H54 (cell line): ENCODE measurements at places on chromosomes 4 and X.

- DNase-seq = no peak
Observed at GRCh38 chr4:122617597-122618593, 3.0 kb downstream of the IL21 start.

DNA sequence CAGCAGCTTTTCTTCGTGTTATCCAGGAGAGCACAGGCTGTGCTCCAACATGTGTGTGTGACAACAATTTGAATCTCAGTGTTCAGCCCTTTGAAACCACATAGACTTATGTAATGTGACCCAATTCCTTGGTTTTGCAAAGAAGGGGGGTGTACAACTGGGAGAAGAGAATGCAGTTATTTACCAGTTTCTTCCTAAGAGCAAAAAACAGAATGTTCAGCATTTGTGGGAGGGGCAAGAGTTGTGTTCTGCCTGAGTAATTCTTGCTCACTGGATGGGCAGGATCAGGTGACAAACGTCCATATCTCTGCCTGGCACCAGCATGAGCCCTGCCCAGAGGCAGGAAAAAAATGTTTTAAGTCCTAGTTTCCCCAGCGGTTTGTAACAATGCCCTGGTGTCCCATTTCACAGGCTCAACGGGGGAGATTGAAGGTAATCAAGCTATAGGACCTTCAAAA, 72.0 kb downstream of the PRPS1 start:
- DNase-seq = peak; percentile 31

GRCh38 chr4:184805462-184806228, 20.1 kb downstream of the ACSL1 start:
- no peak for DNase-seq

GRCh38 chr4:27717431-27717755, 856.8 kb downstream of the STIM2 start:
- DNase-seq = no peak

GRCh38 chr4:73653695-73654106, 33.5 kb upstream of the RASSF6 start:
- DNase-seq = no peak

GRCh38 chr4:176193126-176193525, 2.3 kb downstream of the SPATA4 start:
- no peak for DNase-seq

- no peak for DNase-seq
Observed at GRCh38 chrX:56974408-56974807, 20.9 kb downstream of the SPIN3 start.

DNA sequence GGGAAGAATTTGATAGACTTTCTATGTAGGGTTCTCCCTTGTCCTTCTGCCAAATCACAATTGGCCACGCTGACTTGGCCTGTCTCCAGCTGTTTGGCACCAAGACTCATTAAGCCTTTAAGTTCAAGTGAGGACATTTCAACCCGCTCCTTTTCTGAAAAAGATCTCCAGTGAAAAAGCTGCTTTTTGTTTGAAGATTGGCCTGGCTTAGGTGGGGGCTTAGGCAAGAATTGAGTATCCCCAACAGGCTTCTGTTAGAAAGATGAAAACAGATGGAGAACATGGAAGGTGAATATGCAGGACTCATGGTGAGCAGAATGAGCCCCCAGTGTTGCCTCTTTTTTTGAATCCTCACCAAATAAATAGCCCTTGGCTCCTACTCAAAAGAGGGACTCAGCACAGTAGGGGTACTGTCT, 28.5 kb upstream of the LIMCH1 start:
- no peak for DNase-seq

DNA sequence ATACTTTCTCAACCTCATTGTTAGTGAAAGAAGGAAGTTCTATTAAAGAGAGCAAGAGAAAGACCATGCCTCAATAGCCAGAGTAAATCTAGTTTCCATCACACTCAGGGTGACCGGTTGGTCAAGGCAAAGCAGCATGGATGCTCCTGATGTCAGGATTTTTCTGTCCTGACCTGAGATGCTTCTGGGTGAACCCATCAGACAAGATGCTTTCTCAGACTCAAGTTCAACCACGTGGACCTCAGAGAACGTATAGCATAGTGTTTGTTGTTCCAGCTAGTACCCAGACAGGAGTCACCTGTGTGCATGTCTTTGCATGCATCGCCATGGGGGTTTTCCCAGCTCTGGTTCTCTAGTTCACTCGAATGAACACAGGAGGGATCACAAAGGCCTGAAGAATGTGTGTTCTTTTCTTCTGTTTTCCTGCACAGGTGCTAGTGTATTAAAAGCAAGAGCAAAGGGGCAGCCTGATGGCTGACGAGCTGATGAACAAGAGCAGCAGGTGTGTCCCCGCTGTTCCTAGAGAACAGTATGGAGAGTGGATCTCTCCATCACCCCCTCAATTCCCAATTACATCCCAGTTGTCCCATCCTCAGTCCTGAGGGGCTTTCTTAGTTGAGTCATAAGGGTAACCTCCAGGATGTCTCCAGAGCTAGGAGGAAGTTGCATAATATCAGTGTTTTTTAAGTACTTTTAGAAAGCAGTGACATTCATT, 110.5 kb upstream of the ENPP6 start:
- DNase-seq = no peak

DNA sequence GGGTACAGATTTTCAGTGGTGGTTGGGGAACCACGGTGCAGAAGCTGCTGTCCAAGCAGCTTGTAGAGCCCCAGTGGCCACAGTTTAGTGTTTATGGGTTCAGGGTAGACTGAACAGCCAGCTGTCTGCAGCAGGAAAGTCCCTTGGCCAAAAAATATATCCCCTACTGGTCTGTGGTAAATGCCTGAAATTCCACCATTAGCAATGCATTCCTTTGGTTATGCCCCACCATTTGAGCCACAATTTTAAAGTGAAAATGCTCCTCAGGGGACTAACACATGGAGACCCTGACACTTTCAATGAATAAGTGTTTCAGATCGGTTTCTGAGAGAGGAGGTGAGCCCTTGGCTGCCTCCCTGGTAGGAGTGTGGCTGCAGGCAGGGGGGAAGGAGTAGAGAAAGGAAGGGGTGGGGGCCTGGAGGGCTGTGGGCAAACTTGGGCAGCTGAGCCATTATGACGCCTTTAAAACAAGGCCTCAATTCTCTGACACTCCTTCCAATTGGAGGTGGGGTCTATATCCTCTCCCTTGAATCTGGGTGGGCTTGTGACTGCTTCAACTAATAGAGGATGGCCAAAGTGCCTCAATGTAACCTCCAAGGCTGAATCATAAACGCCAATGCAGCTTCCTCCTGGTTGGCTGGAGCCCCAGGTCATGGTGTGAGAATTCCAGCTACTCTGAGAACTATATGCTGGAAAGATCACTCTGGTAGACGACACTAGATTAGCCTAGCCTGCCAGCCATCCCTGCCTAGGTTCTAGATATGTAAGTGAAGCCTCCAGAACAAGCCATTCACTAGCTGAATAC, 75.8 kb upstream of the ATP6AP2 start:
- DNase-seq = peak; percentile 25

DNA sequence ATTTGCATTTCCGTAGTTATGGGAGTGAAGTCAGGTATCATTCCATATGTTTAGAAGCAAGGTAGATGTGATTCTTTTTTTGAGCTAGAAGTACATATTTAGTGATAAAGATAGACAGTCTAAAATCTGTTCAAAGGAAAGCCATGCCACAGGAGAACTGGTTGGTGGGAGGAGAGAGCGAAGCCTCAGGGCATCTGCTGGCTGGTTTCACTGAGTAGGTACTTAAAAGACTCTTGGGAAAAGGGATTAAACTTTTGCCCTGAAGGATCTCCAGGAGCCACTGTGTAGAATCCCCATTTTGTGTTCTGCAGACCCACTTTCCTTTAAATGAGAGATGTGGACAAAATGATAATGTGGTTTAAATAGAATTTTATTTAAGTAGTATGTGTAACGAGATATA, 89.6 kb downstream of the SHROOM2 start:
- no peak for DNase-seq

DNA sequence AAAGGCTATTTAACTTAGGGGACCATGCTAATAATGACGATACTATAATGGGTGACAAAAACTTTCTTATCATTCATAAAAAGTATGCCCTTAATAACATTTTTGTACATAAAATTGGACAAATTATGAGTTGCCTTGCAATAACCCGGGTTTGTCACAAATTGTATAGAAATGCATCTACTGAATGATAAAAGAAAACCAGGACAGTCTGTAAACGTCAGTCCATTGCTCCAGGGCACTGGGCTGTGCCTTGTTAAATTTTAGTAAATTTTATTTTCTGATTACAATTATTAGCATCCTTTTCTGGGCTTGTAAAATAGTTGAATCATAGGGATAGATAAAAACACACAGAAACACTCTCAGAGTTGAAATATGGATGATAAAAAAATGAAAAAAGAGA, 778.3 kb downstream of the RAPGEF2 start:
- DNase-seq = no peak

DNA sequence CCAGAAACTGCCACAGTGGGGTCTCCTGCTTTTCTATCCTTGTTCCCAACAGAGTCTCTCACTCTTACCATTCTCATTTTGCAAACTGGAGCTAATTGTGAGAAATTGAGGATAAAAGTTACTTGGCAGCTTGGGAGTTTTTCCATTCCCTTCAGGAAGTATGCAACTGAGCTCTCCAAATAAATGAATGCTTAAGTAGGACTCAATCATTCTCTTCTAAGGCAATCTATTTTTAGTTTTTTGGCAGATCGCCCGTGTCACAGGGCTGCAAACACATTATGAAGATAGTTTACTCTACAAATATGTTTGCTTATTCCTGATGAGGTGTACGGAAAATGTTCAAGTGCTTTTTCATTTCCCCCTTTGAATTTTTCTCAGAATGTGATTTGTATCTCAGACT, 5.3 kb downstream of the ASB11 start:
- no peak for DNase-seq

DNA sequence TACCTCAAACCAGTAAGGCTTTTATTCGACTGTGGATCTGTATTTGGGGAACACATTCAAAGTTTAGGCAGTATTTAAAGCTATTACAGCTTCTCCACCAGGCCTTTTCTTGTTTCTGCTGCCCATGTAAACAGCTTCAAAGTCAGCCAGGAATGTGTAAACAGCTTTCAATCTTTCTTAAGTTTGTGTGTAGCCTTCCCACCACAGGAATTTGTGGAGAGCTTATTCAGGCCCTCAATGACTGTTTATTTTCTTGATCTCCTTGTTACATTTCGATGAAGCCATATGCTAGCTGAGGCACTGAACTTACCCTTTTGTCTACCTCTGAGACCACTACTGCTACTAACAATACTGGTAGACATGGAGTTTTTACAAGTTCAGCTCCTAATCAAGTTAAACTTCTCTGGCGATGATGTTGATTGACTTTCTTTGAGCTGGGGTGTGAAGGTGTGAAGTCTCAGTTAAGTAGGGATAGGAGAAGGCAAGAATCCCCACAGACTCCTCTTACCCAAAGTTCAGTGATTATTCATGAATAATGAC, 72.6 kb downstream of the NWD2 start:
- no peak for DNase-seq

DNA sequence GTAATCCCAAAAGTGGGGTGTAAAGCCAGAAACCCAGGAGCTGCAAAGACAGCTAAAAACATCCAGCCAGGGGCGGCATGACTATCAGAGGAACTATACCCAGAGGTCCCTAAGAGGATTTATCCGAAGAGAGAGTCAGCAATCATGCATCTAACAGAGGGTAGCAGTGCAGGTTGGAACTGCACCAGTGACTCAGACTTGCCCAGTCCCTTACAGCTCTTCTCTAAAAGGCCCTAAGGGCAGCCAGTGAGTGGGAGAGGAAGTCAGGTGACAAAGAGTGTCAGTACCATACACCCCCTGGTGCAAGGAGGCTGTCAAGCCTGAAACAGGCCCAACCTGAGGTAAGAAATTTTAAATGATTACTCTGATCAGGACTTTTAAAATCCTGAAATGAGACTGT, 88.1 kb downstream of the CAMK2D start:
- no peak for DNase-seq

GRCh38 chrX:101258259-101258581, 32.9 kb downstream of the TAF7L start:
- no peak for DNase-seq

- DNase-seq = peak; percentile 77
Observed at GRCh38 chrX:153554519-153555167, 37.2 kb downstream of the ATP2B3 start.

GRCh38 chr4:66279084-66279483, 608.8 kb upstream of the EPHA5 start:
- DNase-seq = no peak

DNA sequence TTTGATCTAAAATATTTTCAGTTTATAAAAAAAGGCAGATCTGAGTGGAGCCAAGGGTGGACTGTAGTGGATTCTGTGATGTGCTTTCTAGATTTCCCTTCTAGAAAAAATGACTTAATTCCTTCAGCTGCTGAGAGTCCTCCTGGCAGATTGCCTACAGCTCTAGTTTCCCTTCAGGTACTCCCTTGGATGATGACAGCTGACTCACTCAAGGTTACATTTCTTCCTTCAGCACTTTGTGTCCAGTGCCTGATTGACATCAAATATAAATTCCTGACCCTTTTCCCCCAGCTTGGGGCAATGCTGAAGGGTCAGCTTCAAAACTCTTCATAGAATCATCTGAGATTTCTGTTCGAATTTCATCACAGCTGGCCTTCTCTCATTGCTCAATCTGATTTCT, 161.7 kb downstream of the EMCN start:
- DNase-seq = no peak

DNA sequence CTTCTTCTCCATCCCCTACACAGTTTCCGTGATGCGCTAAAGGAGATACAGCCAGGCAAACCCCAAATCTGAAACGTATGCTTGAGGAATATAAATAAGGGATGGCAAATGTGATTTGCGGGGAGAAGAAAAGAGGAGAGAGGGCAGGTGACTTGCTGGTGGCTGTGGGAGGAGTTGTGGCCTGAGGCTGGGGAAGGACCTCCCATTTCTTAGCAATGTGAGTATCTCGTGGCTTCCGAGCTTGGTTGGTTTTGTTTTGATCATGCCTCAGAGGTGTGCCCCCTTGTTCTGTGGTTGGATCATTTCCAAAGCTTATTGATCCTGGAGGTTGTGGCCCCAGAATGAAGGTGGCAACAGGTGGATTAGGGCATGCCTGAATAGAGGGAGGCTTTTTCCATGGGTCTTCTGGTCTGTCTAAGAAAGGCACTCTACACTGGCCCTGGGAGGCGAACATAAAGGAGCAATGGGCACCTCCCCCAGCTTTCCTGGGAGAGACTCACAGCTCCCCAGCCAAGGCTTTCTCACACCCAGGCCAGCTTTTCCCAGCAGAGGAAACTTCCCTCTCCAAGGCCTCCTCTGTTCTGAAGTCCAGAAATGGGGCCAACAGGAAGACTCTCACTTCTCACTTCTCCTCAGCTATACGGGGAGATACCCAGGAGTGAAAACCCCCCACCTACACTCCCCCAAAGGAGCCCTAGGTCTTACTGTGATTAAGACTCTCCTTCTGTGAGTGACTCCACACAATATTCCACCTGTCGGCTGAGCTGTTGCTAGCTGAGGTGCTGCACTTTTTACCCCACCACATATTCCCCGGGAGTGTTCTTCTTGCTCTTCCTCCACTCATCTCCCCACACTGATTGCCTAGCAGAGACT, 40.0 kb downstream of the C4orf51 start:
- DNase-seq = no peak
